Spinal cord (tissue), 10 donors: ENCODE measurements at places on chromosomes 11 and 22. TPM values are rescaled to one million over a fixed set of nuclear protein-coding genes. Genes with fewer than 3 reads are reported as not detected.

DNA sequence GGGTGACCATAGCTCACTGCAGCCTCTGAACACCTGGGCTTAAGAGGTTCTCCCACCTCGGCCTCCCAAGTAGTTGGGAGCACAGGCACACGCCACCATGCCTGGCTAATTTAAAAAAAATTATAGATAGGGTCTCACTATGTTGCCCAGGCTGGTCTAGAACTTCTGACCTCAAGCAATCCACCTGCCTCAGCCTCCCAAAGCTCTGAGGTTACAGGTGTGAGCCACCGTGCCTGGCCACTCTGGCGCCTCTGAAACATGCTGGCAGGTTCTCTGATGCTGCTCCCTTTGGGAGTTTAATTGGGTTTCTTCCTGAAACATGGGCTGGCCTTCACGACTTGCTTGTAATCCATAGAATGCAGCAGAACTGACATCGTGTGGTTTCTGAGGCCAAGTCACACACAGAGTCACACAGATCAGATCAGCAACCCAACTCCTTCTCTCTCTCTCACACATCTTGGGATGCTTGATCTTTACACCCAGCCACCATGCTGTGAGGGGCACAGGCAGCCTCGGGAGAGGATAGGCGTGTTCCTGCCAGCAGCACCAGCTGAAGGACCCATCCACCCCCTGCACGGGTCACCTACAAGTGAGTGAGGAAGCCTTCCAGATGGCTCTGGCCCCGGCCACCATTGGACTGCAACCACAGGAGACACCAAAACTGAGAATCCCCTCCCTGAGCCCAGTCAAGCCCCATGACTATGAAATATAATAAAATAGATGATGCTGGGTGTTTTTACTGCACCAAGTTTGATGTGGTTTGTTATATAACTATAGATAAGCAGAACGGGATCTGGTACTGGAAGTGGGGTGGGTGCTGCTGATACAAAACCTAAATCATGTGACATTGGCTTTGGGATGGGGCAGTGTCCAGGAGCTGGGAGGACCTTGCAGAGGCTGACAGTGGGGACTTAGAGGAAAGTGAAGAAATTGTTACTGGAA lies 3.1 kb upstream of the GSC2 start:
- H3K27me3 ChIP-seq: peaks cover 46% of the 10 kb centered on the region
- peaks cover 5% of the 10 kb centered on the region for H3K4me1 ChIP-seq
- no peaks in the 10 kb centered on the region for H3K36me3 ChIP-seq
- no peak for DNase-seq

Gene ALKBH8
- 12.0 TPM for polyA plus RNA-seq

Gene GGTLC2
- not detected for polyA plus RNA-seq

Gene RAC2
- polyA plus RNA-seq: 3.0 TPM

Gene SLC22A25
- not detected for polyA plus RNA-seq

GRCh38 chr11:118002541-118003423 lies 16.6 kb downstream of the IL10RA start:
- no peaks in the 10 kb centered on the region for H3K27me3 ChIP-seq
- no peak overlapping the region for H3K4me3 ChIP-seq
- no peak overlapping the region for H3K27ac ChIP-seq
- peaks cover 4% of the 10 kb centered on the region for H3K4me1 ChIP-seq
- peaks cover 14% of the 10 kb centered on the region for H3K36me3 ChIP-seq

GRCh38 chr22:37545703-37546436 lies 14.4 kb upstream of the CDC42EP1 start:
- DNase-seq: no peak
- no peaks in the 10 kb centered on the region for H3K36me3 ChIP-seq
- H3K4me1 ChIP-seq: peaks cover 72% of the 10 kb centered on the region
- peak overlapping the region; percentile 97 for H3K27ac ChIP-seq
- peak overlapping the region; percentile 24 for H3K4me3 ChIP-seq

GRCh38 chr11:127866109-127866508 lies 721.2 kb downstream of the ETS1 start:
- H3K27me3 ChIP-seq: no peaks in the 10 kb centered on the region
- no peaks in the 10 kb centered on the region for H3K36me3 ChIP-seq
- H3K4me3 ChIP-seq: no peak overlapping the region
- no peak overlapping the region for H3K27ac ChIP-seq
- DNase-seq: no peak

- H3K27ac ChIP-seq: no peak overlapping the region
- no peak overlapping the region for H3K4me3 ChIP-seq
- H3K36me3 ChIP-seq: no peaks in the 10 kb centered on the region
- peaks cover 22% of the 10 kb centered on the region for H3K4me1 ChIP-seq
- no peak for DNase-seq
Measured at GRCh38 chr11:124902616-124903015, 5.0 kb upstream of the ROBO4 start.

DNA sequence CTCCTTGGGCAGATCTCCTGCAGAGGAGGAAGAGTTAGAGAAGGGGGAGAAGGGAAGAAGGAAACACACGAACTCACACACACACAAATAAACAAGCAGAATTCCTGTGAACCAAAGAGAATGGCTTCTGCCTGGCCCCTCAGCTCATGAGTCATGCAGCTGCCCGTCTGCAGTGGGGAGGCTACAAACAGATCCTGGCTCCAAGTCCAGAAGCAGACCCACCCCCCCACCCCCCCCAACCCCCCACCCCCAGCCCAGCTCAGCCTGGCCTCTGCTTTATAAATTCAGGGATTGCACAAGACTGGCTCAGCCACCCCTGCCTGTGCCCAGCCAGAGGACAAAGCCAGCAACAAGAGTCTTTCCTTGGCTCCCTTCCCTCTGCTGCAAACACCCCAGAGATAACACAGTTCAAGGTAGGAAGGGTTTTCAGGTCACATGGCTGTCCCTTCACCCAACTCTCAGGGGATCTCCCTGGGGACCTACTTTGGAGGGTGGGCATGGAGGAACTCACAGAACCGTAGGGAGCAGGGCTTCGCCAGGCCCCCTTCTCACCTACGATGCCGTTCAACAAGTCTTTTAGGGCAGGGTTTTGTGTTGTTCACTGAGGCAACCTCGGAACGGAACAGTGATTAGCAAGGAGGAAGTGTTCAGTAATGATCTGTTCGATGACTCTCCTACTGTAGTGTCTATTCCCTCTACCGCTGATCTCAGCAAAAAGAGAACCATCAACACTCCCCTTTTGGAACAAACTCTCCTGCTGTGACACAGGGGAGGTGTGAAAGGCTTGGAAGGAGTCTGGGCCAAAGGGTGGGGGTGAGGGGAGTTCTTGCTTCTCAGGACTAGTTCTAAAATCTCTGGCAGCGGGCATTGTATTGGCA lies 35.5 kb downstream of the RPL27A start:
- no peak overlapping the region for H3K4me3 ChIP-seq
- H3K27ac ChIP-seq: peak overlapping the region; percentile 80
- peaks cover 75% of the 10 kb centered on the region for H3K4me1 ChIP-seq
- DNase-seq: no peak
- H3K36me3 ChIP-seq: peaks cover 56% of the 10 kb centered on the region

DNA sequence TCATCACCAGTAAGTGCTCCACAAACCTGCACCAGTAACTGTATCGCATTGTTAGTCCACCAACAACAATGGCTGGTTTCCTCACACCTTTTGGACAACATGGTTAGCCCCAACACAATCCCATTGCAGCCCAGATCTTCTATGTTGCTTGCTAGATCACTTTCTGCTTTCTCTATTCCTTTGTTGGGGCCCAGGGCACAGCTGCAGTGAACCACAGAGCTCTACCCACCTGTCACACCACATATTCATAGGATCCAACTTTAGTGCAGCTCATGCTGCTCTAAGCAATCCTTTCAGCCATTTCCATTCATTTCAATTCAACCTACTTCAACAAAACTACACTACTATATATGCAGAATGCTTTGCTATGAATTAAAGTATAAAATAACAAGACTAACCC lies 364.3 kb downstream of the DCDC1 start:
- no peaks in the 10 kb centered on the region for H3K36me3 ChIP-seq
- no peaks in the 10 kb centered on the region for H3K27me3 ChIP-seq
- no peak overlapping the region for H3K4me3 ChIP-seq
- no peak overlapping the region for H3K27ac ChIP-seq
- no peak for DNase-seq
- no peaks in the 10 kb centered on the region for H3K4me1 ChIP-seq

DNA sequence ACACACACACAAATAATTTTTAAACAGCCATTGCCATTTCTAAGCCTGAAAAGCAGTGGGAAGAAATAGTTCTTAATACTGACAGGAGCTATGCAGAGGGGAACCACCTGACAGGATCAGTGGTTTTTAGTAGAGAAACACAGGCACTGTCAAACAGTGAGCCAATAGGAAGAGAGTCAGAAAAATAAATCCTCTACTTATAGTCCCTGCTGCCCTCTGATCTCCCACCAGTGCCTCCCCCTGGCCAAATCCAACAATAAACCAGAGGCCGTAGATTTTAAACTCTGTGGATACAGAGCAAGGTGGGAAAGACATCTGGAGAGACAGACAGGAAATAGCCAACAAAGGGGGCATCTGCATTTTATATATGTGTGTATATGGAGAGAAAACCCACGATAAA lies 7.9 kb upstream of the OR56B4 start:
- H3K36me3 ChIP-seq: no peaks in the 10 kb centered on the region
- H3K4me3 ChIP-seq: no peak overlapping the region
- no peaks in the 10 kb centered on the region for H3K27me3 ChIP-seq
- H3K27ac ChIP-seq: no peak overlapping the region
- no peak for DNase-seq
